Lower lobe of right lung (tissue), 2 donors: ENCODE measurements at places on chromosomes 12 and 14. TPM values are rescaled to one million over a fixed set of nuclear protein-coding genes. Genes with fewer than 3 reads are reported as not detected.

GRCh38 chr12:58248599-58248998 is 307.2 kb downstream of the ATP23 start:
- DNase-seq = no peak

DNA sequence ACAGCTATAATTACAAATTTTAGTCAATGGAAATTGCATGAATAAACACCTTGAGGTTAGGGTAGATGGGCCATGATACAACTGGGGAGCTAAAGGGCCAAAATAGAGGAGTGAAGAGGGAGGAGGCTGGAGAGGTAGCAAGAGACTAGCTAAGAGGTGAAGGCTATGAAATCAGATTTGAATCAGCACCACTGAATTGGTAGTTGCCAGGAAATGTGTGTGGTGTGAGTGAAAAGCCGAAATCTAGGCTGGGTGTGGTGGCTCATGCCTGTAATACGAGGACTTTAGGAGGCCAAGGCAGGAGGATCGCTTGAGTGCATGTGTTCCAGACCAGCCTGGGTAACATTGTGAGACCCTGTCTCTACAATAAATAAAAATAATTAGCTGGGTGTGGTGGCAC is 22.7 kb downstream of the YY1 start:
- no peak for DNase-seq

- DNase-seq = no peak
Measured at GRCh38 chr12:78095623-78096022, 264.9 kb downstream of the NAV3 start.

GRCh38 chr14:69536971-69537370 is 37.7 kb downstream of the CCDC177 start:
- DNase-seq = no peak

DNA sequence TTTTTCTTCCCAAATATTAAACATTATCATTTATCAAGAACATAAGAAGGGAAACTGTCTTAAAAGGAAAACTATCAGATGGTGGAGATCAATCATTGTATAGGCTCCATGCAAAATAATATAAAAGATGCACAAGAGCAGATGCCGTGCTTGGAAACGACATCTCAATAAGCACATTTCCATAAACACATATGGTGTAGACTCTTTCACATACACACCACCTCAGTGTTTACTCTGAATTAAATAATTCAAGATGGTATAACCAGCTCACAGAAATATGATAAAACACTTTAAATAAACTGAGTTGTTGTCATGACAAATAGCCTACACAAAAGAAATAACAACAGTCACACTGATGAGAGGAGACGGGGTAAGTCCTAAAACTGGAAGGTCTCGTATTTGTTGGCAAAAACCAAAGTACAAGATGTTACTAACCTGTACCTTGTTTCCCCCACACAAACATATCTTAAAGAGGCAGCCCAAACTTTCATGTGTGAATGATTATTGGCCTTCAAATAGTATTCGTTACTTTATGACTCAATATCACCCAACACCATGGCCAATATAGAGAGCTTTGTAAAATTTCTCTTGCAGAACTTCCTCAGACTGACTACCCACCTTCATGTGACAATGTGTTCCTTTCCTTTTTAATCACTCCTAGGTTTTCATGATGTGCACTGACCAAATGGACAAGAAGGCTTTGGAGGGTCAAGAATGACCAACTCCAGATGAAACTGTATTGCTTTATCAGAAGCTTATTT is 48.6 kb upstream of the TMPO start:
- DNase-seq = no peak

GRCh38 chr14:103128631-103129300 is 5.5 kb downstream of the TNFAIP2 start:
- peak; percentile 41 for DNase-seq

DNA sequence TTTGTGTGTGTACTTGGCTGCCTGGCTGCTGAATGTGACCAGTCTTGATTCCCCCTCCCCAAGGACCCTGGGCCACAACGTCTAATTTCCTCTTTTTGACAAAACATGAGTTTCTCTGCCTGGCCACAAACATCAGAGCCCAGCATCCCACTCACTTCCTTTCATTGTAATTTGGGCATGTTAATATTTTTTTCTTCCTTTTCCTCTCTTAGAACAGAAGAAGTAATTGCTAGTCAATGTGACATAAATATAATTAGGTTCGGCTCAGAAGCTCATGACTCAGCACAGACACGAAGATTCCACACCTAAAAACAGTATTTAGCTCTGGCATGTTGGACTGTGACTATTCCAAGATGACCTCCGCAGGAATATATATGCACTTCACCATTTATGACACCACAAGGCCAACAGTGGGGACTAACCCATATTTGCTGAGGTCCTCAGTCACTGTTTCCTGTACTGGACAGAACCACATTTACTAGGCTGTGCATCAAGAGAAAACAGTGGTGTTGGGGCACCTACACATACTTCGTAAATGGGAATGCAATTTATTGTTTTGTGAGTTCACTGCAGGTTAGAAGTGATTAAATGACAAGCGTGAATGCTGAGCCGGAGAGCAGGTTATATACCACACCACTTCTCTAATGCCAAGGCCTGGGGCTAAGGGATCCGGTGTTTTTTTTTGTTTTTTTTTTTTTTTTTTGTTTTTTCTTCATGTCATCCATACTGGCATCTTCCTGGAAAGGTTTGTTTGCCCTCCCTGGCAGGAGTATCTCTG is 4.2 kb downstream of the GSG1 start:
- DNase-seq = no peak

DNA sequence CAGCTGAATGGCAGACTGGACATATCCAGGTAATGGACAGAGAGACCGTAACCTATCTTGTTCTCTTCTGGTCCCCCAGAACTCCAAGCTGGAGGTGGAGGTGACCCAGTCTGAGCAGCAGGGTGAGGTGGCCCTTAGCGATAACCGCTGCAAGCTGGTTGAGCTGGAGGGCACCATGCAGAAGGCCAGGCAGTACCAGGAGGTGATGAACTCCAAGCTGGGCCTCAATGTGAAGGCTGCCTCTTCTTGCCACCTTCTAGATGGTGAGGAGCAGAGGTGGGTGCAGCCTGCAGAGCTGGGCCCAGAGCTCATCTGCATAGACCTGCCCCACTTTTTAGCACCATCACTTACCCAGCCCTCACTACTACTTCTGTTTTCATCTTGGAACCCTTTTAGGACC is 7.2 kb upstream of the KRT86 start:
- no peak for DNase-seq

DNA sequence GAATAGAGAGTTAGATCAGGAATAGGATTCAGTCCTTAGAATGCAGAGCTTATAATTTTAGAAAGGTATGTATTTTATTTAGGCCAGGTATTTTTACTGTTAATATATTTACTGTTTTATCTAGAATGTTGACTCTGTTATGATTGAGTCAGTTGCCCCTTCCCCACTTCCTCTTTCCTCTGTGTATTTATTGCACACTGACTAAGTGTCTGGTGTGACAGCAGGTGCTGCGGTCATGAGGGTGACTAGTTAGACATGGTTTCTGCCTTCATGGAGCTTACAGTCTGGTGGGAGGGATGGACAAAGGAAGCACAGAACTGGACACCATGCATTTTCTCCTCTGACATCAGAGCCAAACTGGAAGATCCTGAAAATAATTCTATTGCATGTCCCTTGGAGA is 159.8 kb downstream of the CACNA1C start:
- no peak for DNase-seq

DNA sequence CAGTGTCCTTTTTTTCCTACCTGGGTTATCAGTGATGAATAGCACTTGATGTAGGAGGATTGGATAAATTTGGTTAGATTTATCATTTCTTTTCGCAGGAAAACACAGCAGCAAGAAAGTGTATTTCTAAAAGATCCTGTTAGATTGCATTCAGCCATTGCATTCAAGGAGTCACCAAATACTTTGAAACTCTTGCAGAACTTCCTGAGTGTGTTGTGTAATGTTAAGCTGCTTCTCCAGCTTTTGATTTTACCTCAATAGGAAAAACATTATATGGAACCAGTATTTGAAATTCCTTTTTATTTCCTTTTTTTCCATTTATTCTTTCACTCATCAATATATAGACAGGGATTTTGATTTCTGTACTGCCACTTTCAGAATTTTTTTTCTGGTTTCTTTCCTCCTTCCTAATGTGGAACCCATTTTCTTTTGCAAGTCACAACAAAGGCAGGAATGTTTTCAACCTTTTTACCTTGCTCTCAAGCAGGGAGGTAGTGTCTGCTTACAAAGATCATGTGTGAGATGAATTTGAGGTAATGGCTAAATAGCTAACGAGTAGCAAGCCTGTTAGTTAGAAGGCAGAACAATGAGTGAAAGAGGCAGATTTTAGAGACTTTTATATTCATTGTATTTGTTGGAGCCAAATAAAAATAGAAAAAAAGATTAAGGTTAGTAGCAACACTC is 56.2 kb downstream of the PPHLN1 start:
- DNase-seq = no peak

DNA sequence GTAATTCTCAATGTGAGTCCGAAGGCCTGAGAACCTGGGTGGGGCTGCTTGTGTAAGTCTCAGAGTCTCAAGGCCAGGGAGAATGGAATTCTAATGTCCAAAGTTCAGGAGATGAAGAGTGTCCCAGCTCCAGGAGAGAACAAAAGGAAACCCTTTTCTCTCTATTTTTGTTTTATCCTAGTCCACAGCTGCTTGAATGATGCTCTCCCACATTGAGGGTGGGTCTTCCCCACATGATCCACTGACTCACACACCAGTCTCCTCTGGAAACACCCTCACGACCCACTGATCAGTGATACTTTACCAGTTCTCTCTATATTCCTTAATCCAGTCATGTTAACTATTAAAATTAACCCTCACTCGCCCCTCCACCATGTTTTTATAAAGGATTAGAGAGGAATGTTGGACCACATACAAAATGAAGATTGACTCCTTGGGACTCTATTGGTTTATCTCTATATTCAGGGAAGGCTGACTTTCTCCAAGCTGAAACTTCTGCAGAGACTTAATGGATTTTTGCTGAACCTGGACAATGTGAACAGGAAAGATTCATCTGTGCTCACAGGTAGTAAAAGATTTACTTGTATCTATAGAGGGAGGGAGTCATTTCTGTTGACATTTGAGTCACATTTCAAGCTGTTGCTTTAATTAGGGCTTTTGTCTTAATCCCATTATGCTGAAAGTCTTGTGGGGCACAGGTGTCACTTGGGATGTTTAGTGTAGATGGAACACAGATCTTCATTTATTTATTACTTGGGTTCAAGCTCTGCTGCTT is 1061.0 kb upstream of the TMEM132C start:
- no peak for DNase-seq

Gene RNASE1
- 694 TPM for total RNA-seq

Gene WNT1
- not detected for total RNA-seq

Gene PTPRB
- 91.4 TPM for total RNA-seq

Gene ABCC9
- total RNA-seq = 27.5 TPM

Gene INSM2
- total RNA-seq = not detected

Gene KRT6C
- not detected for total RNA-seq
